ENCODE measurements at places on chromosomes 2 and 18.

DNA sequence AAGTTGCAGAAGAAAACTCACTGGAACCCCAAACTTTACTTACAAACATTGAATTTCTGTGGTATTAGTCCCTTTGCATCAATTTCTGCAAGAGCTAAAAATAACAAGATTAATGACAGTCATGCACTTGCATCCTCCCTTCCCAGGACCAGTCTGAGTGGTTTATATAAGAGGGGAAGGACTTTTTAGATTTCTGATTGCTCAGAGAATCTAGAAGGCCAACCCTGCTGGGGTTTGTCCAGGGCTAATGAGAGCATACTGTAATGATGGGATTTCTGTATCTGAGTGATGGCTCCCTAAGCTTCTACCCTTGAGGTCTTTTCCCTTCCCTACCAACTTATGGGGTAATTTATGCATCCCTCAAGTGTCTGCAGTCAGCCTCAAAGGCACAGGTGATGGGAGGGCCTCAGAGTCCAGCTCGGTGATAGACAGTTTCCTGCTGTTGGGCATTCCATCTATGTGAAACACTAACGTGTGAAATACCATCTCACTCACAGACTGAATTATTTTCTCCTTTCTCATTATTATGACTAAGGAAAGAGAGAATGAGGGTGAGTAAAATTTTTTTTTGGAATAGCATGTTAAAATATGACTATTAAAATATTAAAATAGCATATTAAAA, 556.3 kb downstream of the RIT2 start:
- DNase-seq, result no peak

- DNase-seq, result peak; percentile 1
These were observed 69.2 kb downstream of the EHBP1 start for GRCh38 chr2:62774555-62775366.

- DNase-seq, result no peak
These were observed 503.2 kb upstream of the FAM98A start for GRCh38 chr2:34102339-34102738.

DNA sequence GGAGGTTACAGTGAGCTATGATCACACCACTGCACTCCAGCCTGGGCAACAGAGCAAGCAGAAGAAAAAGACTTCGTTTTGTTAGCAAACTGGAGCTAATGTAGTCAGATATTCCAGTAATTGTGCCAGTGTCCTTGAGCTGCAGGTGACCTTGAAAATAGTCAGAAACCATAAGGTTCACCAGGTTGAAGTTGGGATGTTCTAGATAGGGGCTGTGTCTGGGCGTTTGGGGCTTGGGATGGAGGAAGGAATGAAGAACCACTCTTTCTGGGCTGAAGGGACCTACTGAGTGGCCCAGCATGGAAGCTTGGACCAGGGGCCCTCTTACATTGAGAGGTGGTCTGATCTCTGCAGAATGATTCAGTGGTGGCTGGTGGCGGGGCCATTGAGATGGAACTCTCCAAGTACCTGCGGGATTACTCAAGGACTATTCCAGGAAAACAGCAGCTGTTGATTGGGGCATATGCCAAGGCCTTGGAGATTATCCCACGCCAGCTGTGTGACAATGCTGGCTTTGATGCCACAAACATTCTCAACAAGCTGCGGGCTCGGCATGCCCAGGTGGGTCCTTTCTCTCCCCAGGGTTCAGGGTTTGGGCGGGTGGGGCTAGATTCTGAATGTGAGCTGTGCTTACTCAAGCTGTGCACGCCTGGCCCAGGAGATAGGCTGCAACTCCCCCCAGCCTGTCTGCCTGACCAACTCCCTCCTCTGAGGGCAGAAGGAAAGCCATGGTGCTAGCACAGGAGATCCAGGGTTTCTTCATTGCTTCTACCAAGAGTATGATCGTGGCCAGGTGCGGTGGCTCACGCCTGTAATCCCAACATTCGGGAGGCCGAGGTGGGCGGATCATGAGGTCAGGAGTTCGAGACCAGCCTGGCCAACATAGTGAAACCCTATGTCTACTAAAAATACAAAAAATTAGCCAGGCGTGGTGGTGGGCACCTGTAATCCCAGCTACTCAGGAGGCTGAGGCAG, 17.1 kb downstream of the CCT7 start:
- no peak for DNase-seq

GRCh38 chr2:160371251-160372009, 122.2 kb downstream of the RBMS1 start:
- peak; percentile 39 for DNase-seq

DNA sequence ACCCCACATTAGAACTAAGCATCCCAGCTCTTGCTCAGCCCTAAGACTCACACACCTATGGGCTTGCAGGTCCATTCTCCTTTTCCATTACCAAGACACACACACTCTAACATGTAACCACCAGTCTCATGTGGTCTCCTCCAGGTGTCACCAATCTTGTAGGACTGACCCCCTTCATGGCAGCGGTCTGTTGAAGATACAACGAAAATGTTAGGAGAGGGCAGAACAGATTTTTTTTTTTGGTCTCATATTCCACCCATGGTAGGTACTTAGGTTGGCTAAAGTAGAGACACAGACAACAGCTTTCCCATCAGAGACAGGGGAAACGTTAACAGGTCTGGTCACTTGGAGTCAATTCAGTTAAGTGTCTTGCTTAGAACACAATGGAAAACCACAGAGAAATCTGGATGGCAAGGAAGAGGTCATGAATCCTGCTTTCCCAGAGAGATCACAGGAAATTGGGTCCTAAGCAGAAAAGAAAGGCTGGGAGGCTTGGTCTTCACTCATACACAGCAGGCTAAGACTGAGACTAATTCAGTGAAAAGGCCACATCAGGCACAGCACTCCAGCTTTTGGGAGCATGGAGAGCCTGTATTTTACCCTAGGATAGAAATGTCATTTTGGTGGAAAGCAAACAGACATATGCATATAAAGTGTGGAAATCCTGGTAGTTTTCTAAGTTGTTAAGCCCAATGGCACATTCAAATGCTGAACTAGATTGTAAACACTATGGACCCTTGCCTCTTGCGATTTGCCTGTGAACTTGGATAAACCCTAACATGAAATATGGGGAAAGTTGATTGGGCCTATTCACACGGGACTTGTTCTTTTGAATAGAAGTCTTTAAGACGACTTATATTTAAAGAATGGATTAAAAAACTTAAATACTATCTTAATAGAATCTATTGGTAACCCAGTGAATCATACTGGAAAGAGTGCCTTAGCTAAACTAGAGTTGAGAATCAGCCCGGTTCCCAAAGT, 3.8 kb downstream of the FN1 start:
- no peak for DNase-seq

DNA sequence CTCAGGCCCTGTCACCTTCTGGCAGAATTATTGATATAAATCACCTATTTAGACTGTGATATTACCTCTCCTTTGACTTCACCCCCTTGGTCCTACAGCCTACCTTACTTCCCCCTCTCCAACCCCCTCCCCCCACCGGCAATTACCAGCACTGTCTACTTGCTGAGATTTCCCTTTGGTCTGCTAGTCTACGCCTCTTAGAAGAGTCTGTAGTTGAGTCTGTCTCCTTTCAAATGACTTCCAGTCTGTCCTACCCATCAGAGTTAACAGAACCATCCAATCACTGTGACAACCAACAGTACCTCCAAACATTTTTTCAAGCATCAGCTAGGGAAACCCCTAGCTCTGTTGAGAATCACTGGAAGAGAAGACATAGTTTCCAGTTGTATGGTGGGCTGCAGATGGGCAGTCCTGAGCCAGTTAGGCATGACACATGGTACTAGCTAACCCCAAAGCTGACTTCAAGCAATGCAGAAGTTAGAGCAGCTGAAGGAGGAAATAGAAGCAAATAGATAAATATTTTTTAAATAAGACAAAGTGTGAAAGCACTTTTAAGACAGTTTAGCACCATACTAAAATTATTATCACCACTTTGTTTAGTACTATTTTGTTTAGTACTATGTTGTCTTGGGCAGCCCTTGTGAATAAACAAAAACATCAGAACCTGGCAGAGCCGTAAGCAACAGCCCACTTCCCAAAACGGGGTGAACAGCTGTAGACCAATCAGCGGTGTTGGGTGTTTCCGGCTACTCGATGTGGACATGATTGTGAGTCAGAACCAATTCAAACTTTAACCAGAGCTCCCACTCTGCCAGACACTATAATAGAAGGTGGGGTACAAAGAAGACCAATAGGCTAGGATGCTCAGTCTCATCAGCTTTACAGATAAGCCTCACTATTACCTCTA, 2.7 kb upstream of the ASNSD1 start:
- DNase-seq, result no peak

DNA sequence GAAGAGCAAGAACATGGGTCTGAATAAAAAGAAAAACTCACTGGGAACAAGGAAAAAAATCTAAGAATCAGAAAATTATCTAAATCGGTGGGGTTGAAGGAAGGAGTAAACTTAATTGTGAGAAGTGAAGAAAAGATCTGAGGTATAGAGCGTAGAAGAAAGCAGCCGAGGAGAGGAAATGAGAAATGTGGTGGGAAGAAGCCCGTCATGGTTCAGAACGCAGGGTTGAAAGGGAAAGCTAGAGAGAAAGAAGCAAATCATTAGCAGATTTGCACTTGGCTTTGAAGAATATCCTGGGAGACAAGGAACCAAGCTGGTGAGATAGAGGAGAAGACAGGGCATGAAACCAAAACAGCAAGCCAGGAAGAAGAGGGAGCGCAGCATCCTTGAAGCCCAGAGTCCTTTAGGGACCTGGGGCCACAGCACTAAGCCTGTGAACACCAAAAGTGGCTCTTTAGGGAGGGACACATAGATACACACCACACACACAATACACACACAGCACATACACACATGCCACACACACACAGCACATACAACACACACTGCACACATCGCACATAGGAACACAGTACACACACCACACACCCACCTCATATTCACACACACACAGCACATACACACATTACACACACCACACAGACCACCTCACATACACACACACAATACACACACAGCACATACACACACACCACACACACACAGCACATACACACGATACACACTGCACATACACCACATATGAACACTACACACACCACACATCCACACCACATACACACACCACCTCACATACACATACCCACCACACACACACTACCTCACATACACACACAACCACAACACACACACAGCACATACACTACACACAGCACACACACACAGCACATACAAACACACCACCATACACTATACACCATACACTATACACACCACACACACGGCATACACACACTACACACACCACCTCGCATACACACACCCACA, 274.6 kb downstream of the ETAA1 start:
- no peak for DNase-seq

GRCh38 chr2:32711908-32712501, 84.2 kb downstream of the TTC27 start:
- no peak for DNase-seq

DNA sequence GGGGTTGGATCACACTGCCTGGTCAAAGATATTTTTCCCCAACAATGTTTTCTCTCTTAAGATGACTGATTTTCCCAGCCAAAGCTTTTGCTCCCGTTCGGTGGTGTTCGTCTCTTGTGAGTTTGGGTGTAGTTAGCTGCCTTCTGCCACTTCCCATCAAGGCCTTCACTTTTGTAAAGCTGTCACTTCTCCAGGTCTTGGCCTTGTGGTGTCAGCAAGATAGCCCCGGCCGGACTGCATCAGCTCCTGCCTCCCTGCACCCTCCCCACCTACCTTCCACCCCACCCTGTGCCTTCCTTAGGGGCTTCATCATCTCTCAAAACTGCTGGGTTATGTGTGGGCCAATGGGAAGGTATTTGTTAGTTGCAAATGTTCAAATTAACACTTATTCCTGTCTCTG, 228.9 kb downstream of the BCL11A start:
- no peak for DNase-seq

- DNase-seq, result no peak
These were observed 53.8 kb downstream of the TMEM200C start for GRCh38 chr18:5841518-5841917.

GRCh38 chr18:46891742-46892214, 25.5 kb downstream of the PIAS2 start:
- DNase-seq, result no peak

DNA sequence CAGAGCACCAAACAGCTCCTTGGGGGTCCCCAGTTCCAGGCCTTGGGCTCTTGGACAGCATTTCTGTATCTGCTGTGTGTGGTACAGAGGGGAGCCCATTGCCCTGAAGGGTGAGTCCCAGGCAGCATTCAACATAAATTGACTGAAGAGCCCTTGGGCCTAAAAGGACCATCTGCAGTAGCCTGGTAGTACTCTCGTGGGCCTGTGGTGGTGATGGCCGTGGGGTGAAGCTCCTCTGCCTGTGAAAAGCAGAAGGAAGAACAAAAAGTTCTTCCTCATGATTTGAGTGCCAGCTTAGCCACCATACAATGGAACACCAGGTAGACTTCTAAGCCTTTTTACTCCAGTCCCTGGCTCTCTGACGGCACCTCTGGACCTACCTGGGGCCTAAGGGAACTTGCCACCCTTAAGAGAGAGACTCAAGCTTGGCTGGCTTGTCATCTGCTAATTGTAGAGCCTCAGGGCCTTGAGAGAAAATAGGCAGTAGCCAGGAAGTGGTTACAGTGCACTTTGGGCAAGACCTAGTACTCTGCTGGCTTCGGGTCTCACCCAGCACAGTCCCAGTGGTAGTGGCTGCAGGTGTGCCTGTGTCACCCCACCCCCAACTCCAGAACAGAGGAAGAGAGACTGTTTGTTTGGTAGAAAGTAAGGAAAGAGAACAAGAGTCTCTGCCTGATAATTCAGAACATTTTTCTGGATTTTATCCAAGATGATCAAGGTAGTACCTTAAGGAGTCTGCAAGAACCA, 84.6 kb upstream of the CERS6 start:
- DNase-seq, result no peak

GRCh38 chr18:41642756-41643155, 312.3 kb upstream of the PIK3C3 start:
- no peak for DNase-seq

- DNase-seq, result no peak
These were observed 180.6 kb downstream of the RDH14 start for GRCh38 chr2:18379870-18380269.

- no peak for DNase-seq
These were observed 57.8 kb downstream of the PARD6G start for GRCh38 chr18:80189531-80189865.

DNA sequence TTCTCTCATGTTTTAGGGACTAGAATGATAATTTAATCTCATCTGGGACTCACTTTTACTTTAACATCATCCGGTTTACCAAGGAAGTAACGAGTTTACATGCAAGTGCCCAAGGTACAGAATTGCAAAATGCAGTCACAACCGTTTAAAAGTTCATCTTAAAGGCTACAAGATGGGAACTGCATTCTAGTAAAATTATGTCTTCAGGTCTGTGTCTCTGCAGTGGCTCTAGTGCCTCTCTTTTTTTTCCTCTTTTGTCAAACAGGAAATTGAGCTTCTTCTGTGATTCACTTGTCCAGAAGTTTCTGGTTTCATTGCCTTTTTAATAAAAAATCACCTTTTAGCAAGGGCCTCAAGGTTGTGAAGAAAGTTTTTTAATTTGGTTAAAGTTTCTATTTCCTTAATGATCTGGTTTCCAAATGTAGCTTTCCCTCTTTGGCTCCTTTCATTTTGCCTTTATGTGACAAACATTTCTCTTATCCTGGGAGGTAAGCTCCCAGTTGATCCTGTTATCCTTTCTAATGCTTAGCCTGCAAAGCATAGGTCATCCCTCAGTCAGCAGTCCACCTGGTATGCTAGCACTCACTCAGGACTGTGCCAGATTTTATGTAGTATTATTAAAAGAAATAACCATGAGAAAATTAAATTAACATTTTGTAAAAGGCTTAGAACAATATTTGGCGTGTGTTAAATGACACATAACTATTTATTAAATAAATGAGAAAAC, 2.4 kb downstream of the GLS start:
- no peak for DNase-seq

GRCh38 chr2:118883792-118884191, 36.3 kb upstream of the EN1 start:
- DNase-seq, result no peak

- DNase-seq, result no peak
These were observed 89.2 kb upstream of the CD226 start for GRCh38 chr18:70036771-70037347.

Data from NCI-H1105 (cell line).